ENCODE measurements at places on chromosomes 12 and 14.

GRCh38 chr12:92908108-92908507 lies 21.0 kb downstream of the EEA1 start:
- DNase-seq = no peak

DNA sequence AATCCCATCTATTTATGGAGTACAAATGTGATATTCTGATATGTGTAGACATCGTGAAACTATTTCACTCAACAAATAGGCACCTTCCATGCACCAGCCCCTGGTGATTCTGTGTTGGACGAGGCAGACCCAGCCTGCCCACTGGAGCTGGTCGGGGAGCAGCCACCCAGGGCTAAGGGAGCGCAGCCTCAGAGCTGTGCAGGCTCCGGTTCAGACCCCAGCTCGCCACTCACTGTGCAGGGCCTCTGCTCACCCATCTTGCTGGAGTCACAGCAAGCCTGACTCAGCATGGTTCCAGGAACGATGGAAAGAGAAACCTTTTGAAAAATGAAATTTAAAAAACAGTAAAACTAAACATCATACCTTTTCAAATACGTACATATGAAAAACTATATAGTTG lies 52.3 kb upstream of the BCL11B start:
- peak; percentile 8 for DNase-seq

- DNase-seq = peak; percentile 77
These were observed 20.3 kb downstream of the KDM2B start for GRCh38 chr12:121560392-121561008.

- DNase-seq = no peak
These were observed 157.4 kb downstream of the DACT1 start for GRCh38 chr14:58794993-58795762.

- DNase-seq = no peak
These were observed 3.4 kb downstream of the PHC1 start for GRCh38 chr12:8917751-8918150.

GRCh38 chr12:116365606-116366455 lies 88.3 kb upstream of the MED13L start:
- DNase-seq = no peak

GRCh38 chr12:29869946-29870345 lies 86.2 kb upstream of the TMTC1 start:
- no peak for DNase-seq

DNA sequence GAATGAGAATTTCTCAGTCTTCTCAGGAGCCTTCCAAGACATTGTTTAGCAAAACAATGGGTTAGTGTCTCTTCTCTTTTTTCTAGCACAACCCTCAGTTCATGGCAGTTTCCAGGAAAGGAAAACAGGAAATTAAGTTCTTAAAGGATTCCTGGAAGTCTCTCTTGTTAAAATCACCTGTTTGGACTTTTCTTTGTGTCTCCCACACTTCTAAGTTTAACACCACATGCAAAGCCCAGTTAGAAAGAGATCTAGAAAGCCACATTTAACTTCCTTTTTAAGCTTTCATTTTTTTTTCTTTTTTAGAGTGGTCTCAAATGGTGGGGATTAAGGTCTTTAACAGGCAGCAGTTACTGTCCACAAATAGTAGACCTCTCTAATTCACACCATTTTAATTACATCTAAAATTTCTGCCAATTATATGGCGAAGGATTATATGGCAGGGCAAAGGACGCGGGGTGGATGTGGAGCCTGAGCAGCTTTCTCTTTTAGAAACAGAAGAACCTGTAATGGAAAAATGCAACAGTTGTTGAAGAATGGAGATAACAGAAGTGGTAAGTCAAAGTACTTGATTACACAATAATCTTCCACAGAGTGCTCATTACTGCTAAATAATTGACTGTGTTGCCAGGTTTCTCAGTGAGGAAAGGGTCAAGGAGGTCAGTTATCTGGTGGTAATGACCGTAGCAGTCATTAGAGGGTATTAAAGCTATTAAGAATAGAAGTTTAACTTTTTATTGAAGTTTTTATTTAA lies 298.6 kb downstream of the AKAP6 start:
- no peak for DNase-seq

GRCh38 chr12:123973552-123974341 lies 732 bp downstream of the ZNF664 start:
- no peak for DNase-seq

DNA sequence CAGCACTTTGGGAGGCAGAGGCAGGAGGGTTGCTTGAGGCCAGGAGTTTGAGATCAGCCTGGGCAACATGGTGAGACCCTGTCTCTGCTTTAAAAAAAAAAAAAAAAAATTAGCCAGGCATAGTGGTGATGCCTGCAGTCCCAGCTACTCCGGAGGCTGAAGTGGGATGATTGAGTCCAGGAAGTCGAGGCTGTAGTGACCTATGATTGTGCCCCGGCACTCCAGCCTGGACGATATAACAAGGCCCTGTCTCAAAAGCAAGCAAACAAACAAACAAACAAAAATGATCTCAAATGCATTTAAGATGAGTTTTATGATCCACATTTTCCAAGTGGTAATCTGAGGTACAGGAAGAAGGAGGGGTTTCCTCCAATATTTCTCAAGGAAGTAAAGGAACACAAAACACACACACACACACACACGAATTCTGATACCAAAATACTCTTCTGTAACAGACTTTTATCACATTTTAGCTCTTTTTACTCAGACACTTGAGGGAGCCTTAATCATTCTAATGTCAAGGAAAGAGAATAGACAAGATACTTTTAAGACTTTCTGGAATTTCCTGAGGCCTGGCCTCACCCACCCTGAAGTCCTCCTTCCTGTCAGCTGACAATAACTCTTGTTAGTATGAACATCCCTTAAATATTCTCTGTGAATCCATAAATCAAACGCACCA lies 44.4 kb upstream of the CERS5 start:
- no peak for DNase-seq

DNA sequence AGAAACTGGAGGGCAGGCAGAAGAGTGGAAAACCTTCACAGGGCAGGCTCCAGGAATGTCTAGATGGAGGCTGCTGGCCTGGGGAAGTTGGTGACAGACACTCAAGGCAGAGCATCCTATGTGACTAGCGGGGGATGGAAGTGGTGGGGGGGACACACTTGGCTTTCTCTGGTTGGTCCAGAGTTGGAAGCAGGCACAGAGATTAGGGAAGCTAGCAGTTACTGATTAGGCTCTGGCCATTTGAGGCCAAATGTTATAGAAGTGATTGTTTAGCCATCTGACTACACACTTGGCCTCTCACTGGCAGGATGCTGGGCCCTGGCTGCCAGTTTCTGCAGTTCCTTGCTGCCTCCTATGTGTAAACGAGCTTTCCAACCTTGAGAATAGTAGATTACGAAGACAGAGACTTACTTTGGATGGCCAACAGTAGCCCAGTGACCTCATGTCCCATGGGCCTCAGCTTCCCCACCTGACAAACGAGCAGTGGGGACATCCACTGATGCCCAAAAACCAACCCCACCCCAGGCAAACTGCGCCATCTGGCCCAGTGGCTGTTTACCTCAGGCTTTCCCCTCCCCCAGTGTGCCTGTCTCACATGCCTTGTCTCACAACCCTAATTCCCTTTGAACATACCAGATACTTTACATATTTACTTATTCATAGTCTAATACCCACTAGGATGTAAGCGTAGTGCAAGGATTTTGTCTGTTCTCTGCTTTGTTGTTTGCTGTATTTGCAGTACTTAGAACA lies 102.7 kb downstream of the PAPLN start:
- no peak for DNase-seq

GRCh38 chr12:121222847-121223246 lies 12.9 kb downstream of the P2RX4 start:
- DNase-seq = no peak

All from GM13976 (cell line).